ENCODE measurements at places on chromosomes 7 and 10. TPM values are rescaled to one million over a fixed set of nuclear protein-coding genes. Genes with fewer than 3 reads are reported as not detected.

GATAD1 gene
- 39.9 TPM for total RNA-seq

GRCh38 chr10:8302565-8302964 is 248.1 kb downstream of the GATA3 start:
- DNase-seq, result no peak

DNA sequence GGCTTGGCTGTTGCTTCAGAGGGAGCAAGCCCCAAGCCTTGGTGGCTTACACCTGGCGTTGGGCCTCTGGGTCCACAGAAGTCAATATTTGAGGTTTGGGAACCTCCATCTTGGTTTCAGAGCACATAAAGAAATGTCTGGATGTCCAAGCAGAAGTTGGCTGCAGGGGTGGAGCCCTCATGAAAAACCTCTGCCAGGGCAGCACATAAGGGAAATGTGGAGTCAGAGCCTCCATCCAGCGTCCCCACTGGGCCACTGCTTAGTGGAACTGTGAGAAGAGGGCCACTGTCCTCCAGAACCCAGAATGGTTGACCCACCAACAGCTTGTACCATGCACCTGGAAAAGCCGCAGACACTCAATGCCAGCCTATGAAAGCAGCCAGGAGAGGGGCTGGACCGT is 573.5 kb upstream of the ZWINT start:
- no peak for DNase-seq

SLIT1 gene
- 0.41 TPM for total RNA-seq

- no peak for DNase-seq
Observed at GRCh38 chr7:106959753-106960152, 84.8 kb upstream of the PRKAR2B start.

DNA sequence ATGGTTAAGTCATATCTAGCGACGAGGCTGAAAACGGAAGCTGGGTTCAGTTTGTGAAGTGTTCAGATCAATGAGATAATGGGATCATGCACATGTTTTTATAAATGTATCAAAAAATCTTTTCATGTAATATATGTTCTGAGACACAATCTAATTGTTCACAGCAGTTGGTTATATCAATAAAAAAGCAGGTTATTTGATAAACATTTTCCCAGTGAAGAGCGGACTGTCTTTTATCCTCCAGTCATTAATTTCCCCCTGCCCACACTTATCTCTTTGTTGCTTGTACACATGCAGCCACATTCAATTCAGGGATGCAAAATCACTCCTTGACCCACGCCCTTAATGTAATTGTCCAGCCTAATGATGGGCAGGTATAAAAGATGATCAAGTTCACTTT is 563.1 kb downstream of the INHBA start:
- no peak for DNase-seq

SPDYE5 gene
- not detected for total RNA-seq
